ENCODE measurements at places on chromosomes 11 and 22.

DNA sequence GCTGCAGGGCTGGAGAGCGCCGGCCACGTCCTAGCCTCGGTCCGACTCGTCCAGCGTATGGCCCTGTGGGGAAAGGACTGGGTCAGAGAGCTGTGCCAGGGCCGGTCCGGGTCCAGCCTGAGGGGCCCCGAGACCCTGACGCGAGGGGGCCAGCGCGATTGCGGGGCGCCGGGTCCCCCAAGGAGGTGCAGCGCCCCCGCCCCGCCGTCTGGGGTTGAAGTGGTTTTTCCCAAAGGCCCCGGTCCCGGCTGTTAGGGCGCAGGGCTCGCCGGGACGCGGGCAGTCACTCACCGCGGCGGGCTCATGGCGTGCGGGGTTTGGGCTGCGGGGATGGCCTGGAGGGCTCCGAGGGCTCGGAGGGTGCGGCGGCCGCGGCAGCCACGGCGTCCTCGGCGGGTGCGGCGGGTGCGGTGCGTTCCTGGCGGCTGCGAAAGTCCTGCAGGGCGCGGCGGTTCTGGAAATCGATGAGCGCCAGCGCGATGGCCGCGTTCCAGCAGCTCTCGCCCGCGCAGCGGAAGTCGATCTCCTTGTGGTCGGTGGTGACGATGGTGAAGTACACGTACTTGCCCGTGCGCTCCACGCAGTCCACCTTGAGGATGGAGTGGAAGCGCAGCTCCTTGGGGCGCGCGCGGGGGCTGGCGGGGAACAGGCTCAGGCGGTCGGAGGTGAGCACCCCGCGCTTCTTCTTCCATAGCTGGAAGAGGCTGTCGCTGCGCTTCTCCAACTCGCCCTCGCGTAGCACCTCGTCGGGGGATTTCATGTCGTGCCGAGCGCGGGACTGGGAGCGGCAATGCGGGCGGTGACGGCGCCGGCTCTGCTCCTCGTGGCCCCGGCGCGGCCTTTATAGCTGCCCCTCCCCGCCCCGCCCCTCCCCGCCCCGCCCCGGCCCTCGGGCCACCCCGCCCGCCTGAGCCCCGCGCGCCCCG, at the start of gene PHLDA2:
TSS of gene PHLDA2 (minus strand) at position 816 of the 926 bp plus-strand sequence. CDS start at position 760, 56 bp downstream.
- peak; percentile 73 for DNase-seq

- no peak for DNase-seq
Observed at GRCh38 chr22:48450188-48450825, 1377.4 kb downstream of the BRD1 start.

- peak; percentile 55 for DNase-seq
Observed at GRCh38 chr11:128599729-128600128, 12.4 kb upstream of the ETS1 start.

DNA sequence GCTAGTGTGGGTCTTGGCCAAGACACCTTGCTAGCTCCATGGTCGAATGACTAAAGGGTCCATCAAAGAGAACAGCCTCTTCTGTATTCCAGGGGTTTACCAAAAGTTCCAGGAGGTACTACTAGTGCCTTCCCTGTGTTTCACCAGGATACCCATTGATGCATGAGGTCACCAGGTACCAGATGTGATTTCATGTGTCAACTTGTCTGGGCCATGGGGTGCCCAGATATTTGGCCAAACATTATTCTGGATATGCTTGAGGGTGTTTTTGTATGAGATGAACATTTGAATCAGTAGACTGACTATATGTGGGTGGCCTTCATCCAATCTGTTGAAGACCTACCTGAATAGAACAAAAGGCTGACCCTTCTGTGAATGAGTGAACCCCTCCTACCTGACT, 92.8 kb downstream of the GALNT18 start:
- DNase-seq: no peak

GRCh38 chr11:73228268-73229134, 10.4 kb downstream of the P2RY2 start:
- no peak for DNase-seq

DNA sequence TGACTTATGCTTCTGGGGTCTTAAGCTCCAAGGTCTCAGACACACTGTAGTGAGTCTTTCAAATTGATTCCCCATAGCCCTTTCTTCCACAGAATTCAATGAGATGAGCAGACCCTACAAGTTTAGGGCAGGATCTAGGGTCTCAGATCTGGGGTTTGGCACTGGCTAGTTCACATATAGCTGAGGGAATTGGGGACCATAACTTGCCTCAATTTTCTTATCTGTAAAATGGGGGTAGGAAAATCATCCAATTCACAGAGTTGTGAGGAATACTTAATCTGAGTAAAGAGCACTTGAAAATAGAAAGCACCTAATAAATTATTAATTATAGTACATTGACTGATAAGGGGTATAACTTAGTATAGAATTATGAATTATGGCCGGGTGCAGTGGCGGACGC, 5.9 kb upstream of the CCDC117 start:
- DNase-seq: no peak

- no peak for DNase-seq
Observed at GRCh38 chr11:126968915-126969314, 31.7 kb downstream of the KIRREL3 start.

DNA sequence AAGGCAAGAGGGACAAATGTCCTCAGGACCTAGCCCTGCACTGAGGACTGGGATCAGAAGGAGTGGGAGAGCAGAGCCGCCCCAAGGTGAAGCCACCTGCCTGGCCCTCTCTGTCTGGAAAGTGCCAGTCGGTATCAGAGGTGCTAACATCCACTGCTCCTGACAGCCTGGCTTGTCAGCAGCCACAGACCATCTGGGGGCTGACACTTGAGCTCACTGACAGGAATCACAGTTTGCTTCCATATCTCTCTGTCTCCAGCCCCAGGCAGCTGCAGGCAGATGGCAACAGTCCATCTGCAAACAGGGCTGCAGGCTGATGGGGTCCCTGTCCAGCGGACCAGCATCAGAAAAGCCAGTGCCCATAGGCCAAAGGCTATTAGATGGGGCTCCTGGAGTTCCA, 5.5 kb downstream of the OPCML start:
- no peak for DNase-seq

DNA sequence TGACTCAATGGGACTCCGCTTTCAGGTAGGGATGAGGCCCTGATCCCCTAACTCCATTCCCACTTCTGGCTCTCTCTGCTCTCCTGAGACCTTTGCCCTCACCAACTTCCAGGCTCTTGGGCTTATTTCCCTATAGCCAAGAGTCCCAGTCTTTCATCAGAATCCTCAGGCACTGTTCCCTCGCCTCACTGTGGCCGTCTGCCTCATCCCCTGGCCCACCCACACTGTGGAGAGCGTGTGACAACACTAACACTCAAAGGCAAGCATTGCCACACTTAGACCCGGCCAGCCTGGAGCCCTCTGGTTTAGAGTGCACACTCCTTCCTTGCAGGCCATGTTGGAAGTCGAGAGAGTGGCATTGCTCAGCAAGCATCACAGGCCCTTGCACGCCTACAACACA, 27.0 kb downstream of the SERPINH1 start:
- no peak for DNase-seq

DNA sequence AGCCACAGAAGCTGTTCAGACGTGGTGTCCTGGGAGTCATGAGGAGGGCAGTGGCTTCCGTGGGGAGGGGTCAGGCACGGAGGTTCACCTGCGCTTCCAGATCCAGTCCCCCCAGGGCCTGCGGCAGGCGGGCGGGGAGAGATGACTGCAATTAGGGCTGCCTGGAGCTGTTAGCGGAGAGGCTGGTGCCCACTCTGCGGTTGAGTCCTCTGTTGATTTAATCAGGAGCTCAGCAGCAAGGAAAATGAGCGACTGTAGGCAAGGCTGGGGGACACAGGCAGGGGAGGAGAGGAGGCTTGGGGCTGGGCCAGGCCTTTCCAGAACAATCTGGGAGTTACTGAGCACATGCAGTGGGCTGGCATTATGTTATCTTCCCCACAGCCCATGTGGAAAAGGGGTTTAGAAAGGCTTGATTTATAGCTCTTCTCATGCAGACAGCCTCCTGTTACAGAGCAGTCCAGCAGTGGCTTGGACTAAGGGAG, 13.1 kb downstream of the PLCB3 start:
- no peak for DNase-seq

DNA sequence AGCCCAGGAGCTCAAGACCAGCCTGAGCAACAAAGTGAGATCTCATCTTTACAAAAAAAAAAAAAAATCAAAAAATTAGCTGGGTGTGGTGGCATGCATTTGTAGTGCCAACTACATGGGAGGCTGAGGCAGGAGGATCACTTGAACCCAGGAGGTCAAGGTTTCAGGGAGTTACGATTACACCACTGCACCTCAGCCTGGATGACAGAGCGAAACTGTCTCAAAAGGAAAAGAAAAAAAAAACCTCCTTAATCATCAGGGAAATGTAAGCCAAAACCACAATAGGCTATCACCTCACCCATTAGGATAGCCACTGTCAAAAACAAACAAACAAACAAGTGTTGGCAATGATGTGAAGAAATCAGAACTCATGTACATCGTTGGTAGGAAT, 13.4 kb downstream of the DGCR2 start:
- no peak for DNase-seq

DNA sequence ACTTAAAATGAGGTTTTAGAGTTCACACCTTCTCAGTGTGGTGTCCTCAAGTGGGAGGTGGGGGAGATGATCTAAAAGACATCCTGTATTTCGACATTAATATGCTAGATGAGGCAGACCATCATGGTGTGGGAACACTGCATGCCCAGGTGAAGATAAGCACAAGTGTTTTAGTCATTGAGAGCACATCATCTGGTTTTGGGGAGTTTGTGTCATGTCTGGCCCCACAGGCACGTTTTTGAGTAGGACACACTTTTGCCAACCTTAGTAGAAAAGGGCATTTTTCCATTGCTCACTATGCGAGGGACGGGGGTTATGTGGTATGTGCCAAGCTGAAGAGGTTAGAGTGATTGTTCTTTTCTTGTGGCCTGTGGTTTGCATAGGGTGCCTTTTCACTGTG, 189.3 kb downstream of the DBX1 start:
- no peak for DNase-seq

DNA sequence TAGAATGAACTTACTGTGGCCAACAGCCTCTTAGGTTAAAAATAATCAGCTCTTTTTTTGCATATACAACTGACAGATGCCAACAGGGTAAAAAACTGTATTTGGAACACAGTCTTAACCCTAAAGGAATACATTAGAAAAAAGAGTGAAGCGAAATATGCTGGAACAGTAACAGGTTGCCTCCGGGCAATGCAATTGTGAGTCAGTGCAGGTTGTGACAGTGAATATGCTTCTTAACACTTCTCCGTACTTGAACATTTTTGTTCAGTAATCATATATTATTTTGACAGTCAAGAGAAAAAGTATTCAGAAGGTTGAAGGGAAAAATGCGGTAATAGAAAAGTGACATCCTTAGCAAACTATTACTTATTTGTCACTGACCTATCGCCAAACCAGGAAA, 98.5 kb downstream of the DBX1 start:
- no peak for DNase-seq

DNA sequence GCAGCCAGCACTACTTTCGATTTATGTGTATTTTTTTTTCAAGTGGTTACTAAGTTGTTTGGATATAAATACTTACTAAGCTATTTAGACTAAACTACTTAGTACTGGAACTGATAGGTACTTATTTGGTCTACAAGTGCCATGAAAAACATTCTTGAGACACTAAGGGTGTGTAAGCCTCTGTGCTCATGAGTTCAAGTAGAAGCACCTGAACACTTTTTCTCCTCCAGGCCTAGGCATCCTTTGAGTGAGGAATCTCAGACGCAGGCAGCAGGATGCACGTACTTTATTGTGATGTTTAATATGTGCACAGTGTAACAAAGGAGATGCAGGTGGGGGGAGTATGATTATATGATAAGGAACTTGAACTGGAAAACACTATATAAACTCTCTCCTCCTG, 7.8 kb downstream of the TESMIN start:
- DNase-seq: no peak

DNA sequence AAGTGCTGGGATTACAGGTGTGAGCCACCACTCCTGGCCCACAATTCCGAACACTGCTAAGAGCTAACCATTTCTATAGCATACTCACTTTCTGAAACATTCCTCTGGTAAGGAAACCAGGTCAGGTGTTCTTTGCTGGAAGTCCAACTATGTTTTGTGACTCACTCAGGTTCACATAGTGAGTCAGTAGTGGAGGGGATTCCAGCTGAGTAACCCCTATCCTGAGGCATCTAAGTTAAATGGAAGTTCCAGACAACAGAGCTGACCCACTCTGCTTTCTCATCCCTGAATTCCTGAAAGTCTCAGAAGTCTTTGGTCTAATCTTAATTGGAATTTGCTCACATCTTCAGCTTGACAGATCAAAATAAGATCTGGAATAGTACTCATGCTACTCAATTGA, 3.0 kb upstream of the CHRNA10 start:
- peak; percentile 62 for DNase-seq

- no peak for DNase-seq
Observed at GRCh38 chr11:66104057-66104638, 34.1 kb downstream of the PACS1 start.

DNA sequence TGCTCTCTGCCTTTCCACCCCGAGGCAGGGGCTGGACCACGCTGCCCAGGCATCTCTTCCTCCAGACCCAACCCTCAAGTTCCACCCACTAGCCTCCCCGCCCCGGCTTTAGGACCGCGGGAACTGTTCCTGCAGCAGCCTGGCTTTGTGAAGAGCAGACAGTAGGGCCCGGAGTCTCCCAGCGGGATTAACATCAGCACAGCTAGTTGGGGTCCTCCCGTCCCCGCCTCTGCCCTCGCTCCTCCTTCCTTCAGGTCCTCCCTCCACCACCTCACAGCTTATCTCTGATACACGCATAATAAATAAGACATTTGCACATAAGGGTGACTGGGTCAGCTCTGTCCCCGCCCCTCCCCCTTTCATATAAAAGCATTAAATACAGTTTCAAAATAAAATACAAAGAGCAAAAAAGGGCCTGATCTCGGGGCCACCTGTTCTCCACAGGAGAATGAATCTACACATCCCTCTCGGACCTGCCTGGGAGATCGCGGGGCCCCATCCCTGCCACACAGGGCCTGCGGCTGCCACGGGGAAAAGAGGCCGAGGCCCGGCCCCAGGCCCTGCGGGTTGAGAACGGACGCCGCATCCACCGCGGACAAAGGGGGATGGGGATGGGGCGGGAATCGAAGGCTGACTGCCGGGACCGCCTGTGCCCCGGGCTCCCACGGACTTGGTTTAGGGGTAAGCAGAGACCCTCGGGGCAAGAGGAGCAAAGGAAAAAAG, 6.5 kb downstream of the ZFTA start:
- DNase-seq: no peak

GRCh38 chr11:86255896-86256295, 11.3 kb downstream of the EED start:
- no peak for DNase-seq

DNA sequence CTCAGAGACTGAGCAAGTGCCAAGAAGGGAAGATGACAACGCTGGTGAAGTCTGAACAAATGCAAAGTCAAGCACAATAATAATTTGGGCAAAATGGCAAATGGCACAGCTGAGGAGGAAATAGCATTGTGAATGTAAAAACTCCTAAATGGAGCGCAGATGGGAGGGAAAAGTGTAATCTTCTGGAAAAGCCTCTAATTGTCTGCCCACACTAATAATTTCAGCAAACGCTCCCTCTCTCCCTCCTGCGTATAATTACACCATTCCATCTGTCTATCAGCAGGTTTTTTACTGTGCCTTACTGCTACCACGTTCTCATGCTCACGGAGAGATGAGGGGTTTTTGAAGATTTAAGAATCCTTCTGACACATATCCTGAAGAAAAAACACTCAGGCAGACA, 302.6 kb downstream of the KIRREL3 start:
- DNase-seq: no peak

- DNase-seq: no peak
Observed at GRCh38 chr11:64674774-64675173, 48.2 kb downstream of the NRXN2 start.

GRCh38 chr11:133176748-133177147, 355.6 kb downstream of the OPCML start:
- no peak for DNase-seq
